ENCODE measurements at places on chromosomes 3 and 15.

DNA sequence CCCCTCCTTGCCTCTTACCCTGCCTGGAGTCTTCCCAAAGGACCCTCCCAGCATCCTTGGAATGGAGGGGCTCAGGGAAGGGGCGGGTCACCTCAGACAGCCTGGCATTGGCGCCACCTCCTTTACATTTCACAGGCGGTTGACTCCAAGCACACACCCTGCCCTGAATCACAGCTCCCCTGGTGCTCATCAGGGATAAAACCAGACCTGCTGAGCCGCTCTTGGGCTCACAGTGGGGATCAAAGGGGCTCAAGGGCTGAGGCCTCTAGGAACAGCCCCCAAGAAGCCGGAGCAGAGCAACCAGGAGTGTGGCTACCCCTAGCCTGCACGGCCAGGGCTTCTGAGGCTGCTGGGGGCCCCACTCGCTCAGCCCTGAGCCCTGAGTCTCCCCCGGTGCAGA is 16.6 kb downstream of the LINGO1 start:
- H3K36me3 ChIP-seq, result no peaks in the 10 kb centered on the region
- no peak overlapping the region for H3K27ac ChIP-seq
- no peak overlapping the region for H3K4me3 ChIP-seq
- DNase-seq, result no peak

GRCh38 chr3:100033184-100033583 is 81.1 kb downstream of the FILIP1L start:
- DNase-seq, result no peak
- H3K27ac ChIP-seq, result no peak overlapping the region
- H3K27me3 ChIP-seq, result no peaks in the 10 kb centered on the region
- H3K36me3 ChIP-seq, result no peaks in the 10 kb centered on the region
- peaks cover 10% of the 10 kb centered on the region for H3K4me1 ChIP-seq

GRCh38 chr3:61454801-61455200 is 106.6 kb upstream of the PTPRG start:
- no peaks in the 10 kb centered on the region for H3K4me1 ChIP-seq
- no peak overlapping the region for H3K27ac ChIP-seq
- no peaks in the 10 kb centered on the region for H3K36me3 ChIP-seq
- no peak for DNase-seq
- H3K4me3 ChIP-seq, result no peak overlapping the region

- no peak overlapping the region for H3K27ac ChIP-seq
- H3K27me3 ChIP-seq, result no peaks in the 10 kb centered on the region
- peak; percentile 66 for DNase-seq
- H3K4me3 ChIP-seq, result no peak overlapping the region
- H3K4me1 ChIP-seq, result peaks cover 6% of the 10 kb centered on the region
These were observed 132.9 kb upstream of the LPP start for GRCh38 chr3:188021041-188021440.

DNA sequence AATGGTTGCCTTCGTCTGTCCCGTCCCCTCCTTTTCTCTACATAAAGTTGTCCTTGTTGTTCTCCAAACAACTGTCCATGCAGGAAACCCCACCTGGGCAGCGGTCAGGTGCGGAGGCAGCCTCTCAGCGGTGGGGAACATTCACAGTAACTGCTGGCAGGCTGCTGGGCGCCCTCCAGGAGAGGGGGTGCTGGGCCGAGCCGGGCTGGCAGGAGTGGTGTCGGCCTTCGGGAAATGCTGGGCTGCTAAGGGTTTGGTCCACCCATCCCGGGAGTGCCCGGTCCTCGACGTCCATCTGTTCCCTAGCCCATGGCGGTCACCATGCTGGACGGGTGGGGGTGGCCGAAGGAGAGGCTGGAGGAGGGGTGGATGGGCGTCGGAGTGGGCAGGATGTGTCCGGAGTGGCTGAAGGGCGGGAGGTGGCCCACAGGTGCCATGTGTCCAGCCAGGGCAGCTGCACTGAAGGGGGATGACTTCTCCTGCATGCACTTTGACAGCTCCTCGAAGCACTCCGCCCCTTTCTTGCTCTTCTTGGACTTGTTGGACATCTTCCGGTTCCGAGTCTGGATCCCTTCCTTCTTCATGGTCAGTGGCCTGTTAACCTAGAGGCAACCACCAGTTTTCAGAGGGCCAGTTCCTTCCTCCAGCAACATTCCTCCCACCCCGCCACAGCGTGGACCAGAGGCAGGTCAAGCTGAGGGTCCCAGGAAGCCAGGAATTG is 12.1 kb downstream of the GATA2 start:
- no peak overlapping the region for H3K27ac ChIP-seq
- DNase-seq, result peak; percentile 72
- no peaks in the 10 kb centered on the region for H3K36me3 ChIP-seq
- no peaks in the 10 kb centered on the region for H3K4me1 ChIP-seq
